ENCODE measurements at places on chromosomes 2 and 18.

- no peak for DNase-seq
These were observed 69.2 kb upstream of the CABLES1 start for GRCh38 chr18:23066060-23066459.

DNA sequence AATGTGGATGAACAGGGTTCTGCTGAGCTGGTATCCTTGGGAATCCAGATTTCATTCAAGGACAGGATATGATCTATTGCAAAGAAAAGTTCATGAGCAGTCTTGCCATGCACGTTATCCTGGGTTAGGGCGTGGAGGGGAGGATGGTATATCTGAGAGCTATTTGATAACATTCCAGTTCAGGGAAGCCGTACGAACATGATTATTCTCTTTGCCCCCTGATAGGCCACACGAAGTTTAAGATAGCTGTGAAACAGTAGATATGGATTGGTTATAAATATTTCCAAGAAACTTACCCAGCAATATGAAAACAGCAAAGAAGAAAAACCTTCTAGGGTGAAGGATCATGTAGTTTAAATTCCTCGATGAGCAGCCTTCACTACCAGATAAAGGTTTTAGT, 171.9 kb downstream of the LTBP1 start:
- DNase-seq = no peak

GRCh38 chr2:64963719-64964118, 25.5 kb upstream of the SLC1A4 start:
- DNase-seq = no peak

- no peak for DNase-seq
These were observed 95.7 kb upstream of the SLC39A10 start for GRCh38 chr2:195561116-195561921.

DNA sequence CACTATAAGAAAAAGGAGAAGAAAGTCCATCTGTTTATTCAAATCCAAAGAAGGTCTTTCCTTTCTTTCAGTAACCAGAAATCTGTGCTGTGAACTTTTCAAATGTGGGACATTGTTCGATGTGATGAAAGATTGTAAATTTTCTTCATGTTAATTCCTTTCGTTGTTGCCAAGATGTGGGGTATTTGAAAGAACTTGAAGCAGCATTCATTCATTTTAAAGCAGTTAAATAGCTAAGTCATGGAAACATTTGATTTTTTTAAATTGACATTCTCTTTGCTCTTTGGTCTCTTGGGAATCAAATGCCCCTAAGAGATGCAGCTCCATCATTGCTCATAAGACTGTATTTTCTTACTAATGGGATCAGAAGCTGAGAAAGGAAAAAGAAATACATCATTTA, 93.7 kb upstream of the EHBP1 start:
- no peak for DNase-seq

DNA sequence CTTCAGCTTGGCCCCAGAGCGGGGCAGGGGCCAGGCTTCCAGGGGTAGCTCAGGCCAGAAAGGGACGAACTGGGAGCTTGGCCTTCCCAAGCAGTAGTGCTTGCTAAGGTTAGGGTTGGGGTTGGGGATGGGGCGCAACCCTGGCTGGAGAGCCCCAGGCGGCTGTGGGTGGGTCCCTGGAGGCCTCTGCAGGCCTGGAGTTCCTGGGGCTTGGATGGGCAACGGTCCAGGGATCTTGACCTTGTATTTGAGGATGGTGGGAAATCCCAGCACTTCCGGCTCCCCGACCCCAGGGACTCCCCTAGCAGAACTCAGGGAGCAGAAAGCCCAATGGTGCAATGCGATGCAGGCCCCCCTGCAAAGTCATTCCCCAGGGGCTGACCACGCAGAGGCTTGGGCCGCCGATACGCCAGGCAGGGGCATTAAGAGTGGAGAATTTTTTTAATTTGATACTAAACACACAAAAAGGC, 12.6 kb upstream of the MLPH start:
- DNase-seq = peak; percentile 39

- DNase-seq = no peak
These were observed 21.8 kb upstream of the TANK start for GRCh38 chr2:161138429-161138828.

GRCh38 chr18:3261373-3262233, at the start of gene MYL12B:
Gene MYL12B, plus strand, starts transcription at chr18:3262133. Its CDS starts 10,766 bp downstream, at chr18:3272899.
- peak; percentile 61 for DNase-seq

GRCh38 chr2:226759768-226760167, 39.9 kb downstream of the IRS1 start:
- peak; percentile 54 for DNase-seq

- DNase-seq = no peak
These were observed 134.1 kb upstream of the CREB1 start for GRCh38 chr2:207395535-207396251.

All from gastrocnemius medialis (tissue), 4 donors.